ENCODE measurements at places on chromosomes 2 and 18.

- DNase-seq: no peak
Observed at GRCh38 chr2:196750291-196750923, 49.1 kb downstream of the GTF3C3 start.

DNA sequence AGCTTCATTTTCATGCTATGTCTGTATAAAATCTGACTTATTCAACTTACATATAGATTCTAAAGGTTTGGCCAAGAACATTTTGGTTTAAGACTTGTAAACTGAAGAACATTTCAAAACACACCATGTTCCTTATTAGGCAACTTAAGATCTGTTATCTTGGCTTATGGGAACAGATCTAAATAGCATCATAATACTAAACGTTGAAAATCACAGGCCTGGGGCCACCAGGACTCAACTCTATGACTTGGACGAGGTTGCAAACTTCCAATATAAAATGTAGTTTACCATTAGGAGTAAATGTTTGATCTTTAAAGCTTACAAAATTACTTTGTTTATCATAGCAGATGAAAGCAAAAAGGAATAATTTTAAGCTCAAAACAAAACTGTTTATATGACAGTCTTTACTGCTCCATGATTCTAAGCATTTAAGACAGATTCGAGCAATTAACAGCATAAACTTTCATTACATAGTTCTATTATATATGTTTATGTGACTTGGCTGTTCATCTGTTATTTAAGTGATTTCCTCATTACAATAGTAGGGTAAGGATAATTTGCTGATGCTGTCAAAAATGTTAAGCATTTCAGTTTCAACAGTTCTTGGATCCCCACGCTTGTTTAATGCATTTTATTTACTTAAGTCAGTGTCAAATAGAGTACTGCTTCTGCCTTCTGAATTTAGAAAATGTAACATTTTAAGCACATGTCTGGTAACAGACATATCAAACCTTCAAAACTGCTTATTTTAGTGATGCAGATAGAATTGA is 8.3 kb downstream of the TCF4 start:
- no peak for DNase-seq

DNA sequence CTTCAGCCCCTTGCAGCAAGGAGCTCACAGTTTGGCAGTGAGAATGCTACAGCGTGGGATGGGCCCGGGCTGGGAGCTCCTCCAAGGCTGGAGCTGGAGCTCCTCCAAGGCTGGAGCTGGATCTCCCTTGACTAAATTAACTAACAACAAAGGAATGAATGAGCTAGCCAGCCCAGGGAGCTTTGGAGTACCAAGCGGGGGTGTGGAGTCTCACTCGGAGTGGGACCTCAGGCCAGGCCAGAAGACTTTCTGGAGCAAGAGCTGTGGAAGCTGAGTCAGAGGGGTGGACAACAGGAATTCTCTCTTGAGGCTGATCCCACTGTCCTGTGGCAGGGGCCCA is 244.7 kb upstream of the HS6ST1 start:
- DNase-seq: peak; percentile 83

DNA sequence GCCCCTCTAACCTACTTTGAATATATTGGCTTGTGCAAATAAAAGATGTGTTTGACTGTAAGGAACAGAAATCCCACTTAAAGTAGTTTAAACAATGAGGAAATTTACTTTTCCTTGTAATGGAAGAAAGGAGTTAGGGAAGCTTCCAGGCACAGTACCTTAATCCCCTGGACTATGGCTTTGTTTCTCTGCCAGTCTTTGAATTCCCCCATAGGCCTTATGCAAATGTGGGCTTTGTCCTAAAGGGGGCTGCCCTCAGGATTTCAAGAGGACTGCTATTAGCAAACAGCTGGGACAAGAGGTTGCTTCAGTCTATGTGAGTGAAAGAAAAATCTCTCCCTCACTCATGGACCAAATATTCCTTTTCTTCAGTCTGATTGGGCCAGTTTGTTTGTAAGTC is 255.1 kb upstream of the THSD7B start:
- DNase-seq: no peak

GRCh38 chr2:106827158-106827557 is 58.8 kb downstream of the ST6GAL2 start:
- DNase-seq: no peak

- DNase-seq: no peak
Observed at GRCh38 chr2:45627911-45628310, 16.8 kb upstream of the SRBD1 start.
